ENCODE measurements at places on chromosomes 1 and 21.

DNA sequence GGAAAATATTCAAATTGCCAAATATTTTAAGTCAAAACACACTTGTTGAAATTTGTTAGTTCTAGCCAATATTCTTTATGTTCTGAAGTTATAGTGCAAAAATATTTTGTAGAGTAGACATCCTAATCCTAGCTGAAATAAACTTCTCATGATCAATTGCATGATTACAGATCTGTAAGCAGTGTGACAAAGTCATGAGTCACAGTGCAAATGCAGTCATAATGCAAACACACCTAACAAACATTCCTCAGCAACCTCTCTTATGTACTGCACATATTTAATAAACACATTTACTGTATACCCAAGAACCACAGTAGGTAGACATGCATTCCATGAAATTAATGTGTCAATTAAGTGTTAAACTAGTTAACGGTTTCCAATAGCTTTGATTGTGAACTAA lies 1857.4 kb downstream of the NCAM2 start:
- no peak for DNase-seq

DNA sequence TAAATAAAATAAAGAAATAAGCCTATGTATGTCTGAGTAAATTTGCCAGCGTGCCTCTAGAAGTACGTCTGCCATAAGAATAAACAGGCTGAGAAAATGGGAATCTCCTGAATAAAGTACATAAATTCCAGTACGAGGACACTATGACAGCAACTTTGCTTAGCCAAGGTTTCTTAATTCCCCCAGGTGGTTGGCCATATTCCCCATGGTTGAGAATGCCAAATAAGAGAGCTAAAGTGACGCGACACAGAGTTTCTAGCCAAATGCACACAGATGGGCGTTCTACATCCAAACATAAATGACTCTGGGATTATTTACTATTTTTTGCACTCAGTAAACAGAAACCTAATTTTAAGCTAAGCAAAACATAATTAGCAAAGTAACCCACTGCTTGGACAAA lies 19.5 kb downstream of the KCNH1 start:
- no peak for DNase-seq

- DNase-seq = no peak
These were observed 482 bp downstream of the GRIK1 start for GRCh38 chr21:29939104-29939923.

DNA sequence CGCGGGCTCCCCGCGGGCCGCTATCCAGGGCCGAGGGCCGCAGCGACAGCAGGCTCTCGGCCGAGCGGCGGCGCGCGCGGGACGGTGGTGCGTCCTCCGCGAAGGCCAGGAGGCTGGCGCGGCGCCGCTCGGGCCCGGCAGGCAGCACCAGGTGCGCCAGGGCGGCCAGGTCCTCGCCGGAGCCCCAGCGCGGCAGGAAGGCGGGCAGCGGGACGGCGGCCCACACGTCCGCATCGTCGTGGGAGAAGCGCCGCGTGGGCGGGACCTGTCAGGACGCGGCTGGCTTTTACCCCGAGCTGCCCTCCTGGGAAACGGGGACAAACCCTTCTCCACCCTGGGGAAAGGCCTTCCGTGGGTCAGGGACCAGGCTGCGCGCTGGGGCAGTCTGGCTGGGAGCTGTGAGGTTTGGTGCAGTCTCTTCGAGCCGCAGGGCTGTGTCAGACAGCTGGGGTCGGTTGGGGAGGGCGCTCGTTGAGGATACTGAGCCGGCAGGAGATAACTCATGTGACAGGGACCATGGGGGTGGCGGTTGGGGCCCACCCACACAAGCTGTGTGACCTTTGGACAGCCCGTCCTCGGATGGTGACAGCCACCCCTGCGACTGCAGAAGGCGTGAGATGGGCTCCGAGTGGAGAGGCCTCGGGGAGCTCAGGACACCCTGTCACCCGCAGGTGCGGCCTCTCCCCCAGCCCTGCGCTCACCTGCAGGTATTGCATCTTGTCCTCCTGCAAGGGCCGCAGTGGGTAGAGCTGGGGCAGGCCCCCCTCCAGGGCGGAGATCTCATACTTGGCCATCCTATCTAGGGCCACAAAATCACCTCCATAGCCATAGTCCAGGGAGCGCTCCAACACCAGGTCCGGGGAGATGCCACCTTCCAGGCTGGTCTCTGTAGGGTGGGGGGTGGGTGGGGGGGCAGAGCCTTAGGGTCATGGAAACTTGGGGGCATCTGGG lies 6.0 kb downstream of the HES3 start:
- no peak for DNase-seq

DNA sequence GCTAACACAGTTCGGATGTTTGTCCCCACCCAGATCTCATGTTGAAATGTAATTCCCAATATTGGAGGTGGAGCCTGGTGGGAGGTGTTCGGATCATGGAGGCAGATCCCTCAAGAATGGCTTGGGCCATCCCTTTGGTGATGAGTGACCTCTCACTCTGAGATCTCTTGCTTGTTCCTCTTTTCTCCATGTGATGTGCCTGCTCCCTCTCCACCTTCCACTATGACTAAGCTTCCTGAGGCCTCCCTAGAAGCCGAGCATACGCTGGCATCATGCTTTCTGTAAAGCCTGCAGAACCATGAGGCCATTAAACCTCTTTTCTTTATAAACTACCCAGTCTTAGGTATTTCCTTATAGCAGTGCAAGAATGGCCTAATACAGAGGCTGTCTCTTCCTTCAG lies 8.1 kb upstream of the PLA2G5 start:
- DNase-seq = peak; percentile 10

DNA sequence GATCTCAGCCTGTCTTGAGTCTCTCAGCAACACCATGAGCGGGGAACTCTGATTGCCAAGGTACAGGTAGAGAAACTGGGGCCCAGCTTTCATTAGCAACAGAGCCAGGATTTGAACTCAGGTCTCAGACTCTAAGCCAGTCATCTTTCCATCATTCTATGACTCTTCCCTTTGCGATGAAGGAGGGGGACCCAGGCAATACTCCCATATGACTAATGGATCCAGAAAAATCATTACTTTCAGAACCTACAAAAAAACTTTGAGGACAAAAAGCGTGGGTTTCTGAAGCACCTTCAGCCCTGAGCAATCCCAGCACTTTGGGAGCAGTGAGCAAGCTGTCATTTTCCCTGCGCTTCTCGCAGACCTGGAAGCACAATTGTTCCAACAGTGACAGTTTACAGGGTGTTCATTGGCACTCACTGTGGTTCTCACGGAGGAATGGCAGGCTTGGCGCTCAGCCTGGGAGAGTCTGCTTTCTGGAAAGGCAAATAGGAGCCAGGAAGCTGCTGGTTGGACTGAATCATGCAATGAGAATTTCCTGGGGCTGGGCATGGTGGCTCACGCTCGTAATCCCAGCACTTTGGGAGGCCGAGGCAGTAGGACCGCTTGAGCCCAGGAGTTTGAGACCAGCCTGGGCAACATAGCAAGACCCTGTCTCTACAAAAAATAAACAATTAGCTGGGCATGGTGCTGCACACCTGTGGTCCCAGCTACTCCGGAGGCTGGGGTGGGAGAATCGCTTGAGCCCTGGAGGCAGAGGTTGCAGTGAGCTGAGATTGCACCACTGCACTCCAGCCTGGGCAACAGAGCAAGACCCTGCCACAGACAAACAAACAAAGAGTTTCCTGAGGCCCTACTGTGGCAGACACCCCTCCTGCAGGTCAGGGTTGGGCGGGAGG lies 40.1 kb downstream of the SLC2A7 start:
- no peak for DNase-seq

Data from activated CD4-positive, alpha-beta T cell treated with anti-CD3 and anti-CD28 coated beads, Interleukin-10, Interleukin-2, amounts not matched to agents 100 ng/mL and 50 ng/mL, durations not matched to agents 16 hours and 8 hours (primary cell).